ENCODE measurements at places on chromosomes 5 and 9.

GRCh38 chr5:136080483-136081216 is 51.9 kb downstream of the TGFBI start:
- no peak for DNase-seq

DNA sequence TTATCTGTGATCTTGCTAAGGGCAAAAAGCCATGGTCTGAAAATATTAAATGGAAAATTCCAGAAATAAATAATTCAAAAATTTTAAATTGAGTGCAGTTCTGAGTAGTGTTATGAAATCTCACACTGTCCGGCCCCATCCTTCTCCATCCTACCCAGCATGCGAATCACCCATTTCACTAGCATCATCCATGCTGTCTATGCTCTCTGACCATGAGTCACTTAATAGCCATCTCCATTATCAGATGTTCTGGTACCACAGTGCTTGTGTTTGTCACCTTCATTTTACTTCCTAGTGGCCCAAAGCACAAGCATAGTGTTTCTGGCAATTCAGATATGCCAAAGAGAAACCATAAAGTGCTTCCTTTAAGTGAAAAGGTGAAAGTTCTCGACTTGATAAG is 63.3 kb upstream of the SMC5 start:
- no peak for DNase-seq

DNA sequence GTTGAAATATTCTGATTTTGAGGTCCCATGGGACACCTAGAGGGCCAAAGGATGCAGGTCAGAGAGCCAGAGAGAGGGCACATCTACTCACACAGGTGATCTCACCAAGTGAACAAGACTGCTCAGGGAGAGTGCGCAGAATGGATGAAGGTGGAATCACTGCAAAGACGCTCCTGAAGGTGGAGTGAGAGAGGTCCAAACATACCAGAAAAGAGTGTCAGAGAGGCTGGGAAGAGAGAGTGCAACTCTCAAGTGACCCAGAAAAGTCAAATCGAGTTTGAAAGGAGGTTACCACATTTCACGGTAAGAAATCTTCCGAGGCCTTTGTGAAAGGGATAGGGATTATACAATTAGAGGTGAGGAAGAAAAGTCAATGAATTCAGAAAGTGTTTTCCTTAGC is 173.4 kb downstream of the EPB41L4A start:
- DNase-seq, result no peak

DNA sequence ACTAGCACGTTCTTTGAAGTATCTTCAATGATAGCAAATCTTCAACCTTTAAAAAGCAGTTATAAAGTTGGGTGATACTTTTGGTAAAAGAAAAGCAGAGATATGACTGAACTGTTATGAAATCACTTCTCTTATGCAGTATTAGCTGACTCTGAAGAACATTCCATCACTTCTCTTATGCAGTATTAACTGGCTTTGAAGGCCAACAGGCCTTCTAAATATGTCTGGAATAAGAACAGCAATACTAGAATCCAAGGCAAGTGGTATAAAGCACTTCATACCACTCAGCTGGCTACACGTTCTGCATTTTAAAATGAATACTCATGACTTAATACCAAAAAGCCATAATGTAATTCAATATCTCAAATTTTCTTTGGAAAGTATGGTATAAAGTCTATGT is 17.3 kb downstream of the SKIC3 start:
- no peak for DNase-seq

DNA sequence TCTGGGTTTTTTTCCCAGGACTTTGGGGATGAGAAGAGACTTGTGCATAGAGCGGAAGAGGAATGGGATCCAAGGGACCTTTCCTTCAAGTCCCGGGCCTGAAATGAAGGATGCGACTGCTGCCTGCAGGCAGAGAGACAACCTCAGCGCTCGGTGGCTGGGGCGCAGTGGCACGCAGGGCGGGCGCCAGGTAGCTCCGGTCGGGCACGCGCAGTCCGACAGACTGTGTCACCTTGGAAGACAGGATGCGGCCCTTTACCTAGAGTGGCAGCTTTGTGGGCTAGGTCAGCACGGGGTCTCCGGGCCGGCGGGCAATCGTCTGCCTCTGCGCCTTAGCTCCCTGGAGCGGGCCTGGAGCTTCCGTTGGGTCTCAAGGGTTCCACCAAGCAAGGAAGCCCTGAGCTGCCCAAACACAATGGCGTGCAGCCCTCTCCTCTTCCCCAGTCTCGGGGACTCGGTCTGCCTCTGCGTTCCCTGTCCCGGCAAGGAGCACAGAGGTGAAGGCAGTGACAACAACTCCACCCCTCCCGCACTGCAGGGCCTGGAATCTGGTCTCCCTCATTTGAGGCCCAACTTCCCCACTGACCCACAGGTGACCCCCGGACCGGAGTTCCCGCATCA is 6.0 kb downstream of the BARX1 start:
- DNase-seq, result no peak

- DNase-seq, result no peak
Measured at GRCh38 chr5:56637321-56637920, 177.9 kb upstream of the MAP3K1 start.

DNA sequence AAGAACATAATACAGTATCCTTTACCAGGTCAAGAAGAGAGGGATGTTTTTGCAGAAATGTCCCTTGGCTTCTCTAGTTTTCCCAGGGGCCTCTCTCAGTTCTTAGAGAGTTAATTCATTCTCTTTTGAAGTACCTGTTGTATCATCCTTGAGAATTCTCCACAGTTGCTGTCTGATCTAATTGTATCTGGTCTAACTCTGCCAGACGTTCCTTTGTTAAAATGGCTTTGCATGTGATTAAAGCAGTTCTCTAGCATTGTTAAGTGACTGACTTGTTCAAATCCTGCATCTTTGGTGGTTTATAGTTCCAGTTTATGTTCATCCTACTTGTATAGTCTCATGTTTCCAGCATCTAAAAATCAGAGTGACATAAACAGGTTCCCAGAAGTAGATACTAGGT is 65.0 kb downstream of the KIAA1958 start:
- DNase-seq, result no peak

DNA sequence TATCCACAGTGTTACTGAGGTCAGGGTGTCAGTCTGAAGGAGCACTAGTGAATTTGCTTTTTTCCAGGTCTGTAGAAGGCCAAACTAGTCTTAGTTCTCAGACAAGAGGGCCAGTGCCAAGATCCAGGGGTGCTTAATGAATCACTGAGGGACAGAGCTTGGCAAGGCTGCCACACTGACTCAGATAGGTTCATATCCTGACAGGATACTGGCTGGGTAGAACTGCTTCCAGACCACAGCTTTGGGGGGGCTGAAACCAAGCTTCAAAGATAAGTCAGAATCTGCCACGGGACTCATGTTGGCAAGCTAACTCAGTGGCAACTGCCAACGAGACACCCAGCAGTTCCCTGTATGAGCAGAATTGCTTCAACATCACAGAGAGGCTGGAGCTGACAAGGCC is 1125.4 kb downstream of the EFNA5 start:
- no peak for DNase-seq

GRCh38 chr5:176371621-176372539 is 6.6 kb downstream of the ARL10 start:
- no peak for DNase-seq

GRCh38 chr5:103101079-103101750 is 18.7 kb downstream of the GIN1 start:
- DNase-seq, result no peak

DNA sequence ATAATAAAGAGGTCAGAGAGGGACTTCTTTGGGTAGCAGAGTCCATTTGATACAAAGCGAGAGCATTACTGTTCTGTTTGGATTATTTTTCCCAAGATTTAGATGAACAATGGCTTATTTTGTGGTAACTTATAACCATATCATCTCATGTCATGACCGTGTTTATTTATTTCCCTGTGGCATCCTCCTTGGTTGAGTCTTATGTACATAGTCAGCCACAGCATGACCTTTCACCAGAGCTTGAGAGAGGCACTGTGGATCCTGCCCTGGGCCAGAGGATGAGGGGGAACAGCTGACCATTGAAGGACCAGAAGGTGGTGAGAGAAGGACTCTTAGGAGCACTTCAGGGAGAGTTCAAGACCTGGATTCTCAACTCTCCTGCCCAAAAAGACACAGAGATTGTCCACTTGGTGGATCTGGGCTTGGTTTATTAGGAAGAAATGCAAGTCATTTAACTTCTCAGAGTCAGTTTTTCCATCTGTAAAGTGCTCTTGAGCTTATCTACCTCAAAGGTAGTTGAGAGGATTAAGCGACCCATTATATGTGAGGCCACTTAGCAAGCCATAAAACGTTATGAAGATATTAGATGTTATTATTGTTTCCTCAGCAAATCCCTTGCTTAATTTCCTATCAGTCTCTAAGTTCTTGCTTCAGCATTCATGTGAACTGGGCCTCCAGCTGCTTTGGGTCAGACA is 51.4 kb downstream of the PPIC start:
- no peak for DNase-seq

GRCh38 chr5:38809388-38810359 is 36.1 kb upstream of the OSMR start:
- peak; percentile 72 for DNase-seq

DNA sequence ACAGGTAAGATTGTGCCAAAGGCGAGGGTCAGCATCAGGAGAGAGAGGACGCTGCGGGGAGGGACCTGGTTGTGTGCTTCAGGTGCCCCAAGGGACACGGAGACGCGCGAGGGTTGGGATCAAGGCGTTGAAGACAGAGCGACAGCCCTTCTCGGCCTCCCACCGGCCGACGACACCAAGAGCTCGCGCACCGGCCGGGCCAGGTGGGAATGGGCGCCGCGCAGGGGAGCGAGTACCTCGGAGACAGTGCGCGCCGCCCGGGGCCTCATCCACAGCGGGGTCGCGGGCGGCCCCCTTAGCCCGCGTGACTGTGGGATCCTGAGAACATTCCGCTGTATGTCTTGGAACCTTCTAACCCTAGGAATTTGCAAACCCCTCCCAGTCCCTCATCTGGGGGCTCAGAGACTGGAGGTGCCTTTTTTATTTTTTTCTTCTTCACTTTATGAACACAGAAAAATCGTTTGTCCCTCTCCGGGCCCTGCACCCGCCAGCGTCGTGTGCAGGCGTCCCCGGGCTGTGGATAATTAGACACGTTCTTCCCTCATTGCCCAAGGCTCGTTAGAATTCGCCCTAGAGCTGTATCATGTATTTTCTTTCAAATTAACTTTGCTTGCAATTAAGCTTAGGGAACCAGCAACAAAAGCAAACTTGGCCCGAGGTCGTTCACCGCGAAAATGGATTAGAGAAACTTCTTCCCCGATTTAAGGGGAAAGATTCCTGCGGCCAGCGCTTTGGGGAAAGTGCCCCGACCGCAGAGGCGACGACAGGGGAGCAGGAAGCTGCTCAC is 4.8 kb downstream of the FOXE1 start:
- DNase-seq, result no peak

DNA sequence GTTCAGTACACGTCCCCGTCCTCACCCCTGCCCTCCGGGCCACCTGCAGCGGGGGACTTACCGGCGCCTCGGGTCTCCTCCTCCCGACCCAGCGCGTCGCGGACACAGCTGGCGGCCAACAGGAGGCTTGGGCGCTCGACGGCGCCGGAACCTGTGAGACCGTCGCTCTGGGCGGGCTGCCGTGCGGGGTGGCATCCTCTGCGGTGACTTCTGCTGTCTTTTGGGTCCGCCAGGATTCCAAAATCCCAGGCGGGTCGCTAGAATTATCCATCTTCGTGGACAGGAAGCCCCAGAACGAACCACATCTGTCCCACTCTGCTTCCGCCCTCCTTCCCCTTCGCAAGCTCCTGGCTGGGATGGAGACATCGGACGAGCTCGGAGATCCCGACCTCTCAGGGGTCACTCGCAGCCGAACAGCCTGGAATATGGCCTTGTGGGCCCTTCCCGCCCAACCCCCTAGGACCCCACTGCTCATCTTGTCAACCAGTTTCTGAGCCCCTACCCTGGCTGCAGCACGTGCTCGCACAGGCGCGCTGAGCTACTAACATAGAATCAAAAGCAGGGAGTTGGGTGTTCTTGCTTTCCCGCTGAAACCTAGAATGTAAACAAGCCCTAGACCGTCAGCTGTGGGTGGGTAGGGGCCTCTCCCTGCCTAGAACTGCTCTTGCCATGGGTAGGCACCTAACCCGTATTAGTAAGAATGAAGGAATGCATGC is 947 bp upstream of the MARCHF3 start:
- no peak for DNase-seq

DNA sequence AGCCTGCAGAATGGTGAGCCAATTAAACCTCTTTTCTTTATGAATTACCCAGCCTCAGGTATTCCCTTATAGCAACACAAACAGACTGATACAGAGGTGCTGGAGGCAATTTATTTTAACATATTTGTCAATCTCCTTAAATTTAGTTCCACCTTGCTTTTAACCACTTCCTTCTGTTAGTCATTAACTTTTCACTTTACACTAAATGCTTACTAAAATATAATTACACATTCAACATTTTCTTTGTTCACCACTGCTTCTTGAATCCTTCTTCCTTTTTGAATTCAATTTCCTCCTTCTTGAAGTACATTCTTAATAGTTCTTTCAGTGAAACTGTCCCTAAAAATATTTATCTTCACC is 39.4 kb downstream of the LYRM7 start:
- no peak for DNase-seq

DNA sequence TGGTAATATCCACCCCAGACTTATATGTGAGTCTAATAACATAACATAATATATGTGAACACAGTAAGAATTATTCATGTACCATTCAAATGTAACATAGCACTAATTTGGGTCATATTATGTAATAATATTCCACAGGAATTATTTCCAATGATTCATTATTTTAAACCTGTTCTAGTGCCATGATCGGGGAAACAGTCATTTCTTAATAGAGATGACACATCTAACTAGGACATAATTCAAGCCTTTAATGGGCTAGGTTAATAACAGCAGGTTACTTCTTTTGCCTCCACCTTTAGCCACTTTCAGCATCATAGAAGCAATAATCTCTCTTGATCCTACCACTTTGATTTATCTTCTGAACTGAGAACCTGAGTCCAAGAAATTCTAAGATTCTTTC is 12.3 kb downstream of the SPINK9 start:
- no peak for DNase-seq

- no peak for DNase-seq
Measured at GRCh38 chr5:174547814-174548213, 176.6 kb upstream of the MSX2 start.

DNA sequence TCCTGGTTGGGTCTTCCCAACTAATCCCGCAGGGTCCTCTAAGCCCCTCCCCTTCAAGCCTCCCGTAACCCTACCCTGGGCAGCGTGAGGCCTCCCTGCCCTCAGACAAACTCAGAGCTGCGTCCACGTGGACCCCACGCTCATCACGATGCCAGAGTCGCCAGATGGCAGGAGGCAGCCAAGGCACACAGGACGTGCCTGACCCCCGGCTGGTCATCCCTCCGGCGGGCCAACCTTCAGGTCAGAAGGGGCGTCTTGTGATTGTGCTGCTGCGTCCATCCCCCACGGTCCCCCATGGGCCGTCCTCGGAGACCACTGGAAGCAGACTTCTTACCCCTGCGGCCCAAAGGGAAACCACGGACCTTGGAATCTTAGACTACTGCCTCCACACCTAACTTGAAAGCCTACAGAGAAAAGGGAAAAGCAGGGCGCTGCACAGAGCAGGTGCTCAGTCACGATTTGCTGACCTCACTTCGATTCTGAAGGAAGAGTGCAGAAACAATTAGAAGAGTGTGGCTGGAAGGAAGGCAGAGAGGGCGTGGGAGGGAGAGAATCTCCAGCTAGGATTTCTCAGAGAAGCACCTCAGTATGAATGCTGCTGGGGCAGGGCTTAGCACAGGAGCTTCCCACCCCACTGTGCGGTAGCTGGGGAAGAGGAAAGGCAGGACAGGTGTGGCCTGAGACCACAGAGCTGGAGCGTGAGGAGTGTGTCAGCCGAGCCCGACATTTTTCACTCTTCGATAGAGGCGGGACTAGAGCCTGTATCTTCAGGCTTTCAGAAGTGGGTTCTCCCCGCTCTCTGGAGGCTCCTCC is 174.8 kb downstream of the ERCC6L2 start:
- DNase-seq, result no peak
